ENCODE measurements at places on chromosomes 5 and 9.

DNA sequence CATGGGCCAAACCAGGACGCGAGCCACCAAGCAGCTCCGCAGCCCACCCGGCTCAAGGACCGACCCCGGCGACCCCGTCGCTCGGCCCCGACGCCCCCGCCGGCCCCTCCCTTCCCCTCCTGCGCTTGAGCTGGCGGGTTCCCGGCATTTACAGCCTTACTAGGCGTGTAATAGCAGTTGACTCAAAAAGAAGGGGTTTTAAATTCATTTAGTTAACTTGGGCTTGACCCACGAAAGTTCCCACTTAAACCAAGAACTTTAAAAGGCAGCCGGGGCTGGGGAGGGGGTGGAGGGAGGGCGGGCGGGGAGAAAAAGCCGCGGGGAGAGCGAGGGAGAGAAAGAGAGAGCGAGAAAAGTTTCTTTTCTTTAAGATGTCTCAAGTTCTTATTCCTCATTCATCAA lies 636 bp downstream of the PRDM12 start:
- H3K27me3 ChIP-seq, result peaks cover 59% of the 10 kb centered on the region
- H3K36me3 ChIP-seq, result no peaks in the 10 kb centered on the region
- no peak overlapping the region for H3K27ac ChIP-seq

DNA sequence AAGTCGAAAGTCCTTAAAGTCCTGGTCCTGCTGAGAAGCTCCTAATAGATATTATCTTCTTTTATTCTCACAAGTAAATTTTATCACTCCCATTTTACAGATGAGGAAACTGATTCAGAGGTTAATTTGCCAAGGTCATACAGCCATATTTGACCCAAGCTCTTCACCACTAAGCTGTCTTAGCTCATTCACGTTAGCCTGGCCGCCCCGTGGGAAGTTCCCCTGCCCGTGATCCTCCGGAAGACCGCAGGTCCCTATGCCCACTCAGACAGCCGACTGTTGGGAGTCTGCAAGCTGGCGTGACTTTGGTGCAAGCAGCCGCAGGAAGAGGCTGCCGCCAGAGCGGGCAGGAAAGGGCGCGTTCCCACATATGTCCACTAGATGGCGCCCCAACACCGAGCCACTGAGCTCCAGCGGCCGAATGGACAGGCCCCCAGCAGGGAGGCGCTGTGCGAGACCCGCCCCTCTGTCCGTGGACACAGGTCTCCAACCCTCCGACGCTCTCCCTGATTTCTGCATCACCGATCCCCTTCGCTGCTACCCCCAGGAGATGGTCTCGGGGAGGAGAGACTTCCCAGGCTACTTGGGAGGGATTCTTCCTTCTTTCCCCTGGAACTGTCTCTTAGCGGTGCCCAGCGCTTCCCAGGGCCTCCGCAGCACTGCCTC lies 10.0 kb upstream of the ARAP3 start:
- peak overlapping the region; percentile 68 for H3K4me3 ChIP-seq
- H3K27ac ChIP-seq, result peak overlapping the region; percentile 46
- peaks cover 19% of the 10 kb centered on the region for H3K4me1 ChIP-seq
- DNase-seq, result peak; percentile 90

DNA sequence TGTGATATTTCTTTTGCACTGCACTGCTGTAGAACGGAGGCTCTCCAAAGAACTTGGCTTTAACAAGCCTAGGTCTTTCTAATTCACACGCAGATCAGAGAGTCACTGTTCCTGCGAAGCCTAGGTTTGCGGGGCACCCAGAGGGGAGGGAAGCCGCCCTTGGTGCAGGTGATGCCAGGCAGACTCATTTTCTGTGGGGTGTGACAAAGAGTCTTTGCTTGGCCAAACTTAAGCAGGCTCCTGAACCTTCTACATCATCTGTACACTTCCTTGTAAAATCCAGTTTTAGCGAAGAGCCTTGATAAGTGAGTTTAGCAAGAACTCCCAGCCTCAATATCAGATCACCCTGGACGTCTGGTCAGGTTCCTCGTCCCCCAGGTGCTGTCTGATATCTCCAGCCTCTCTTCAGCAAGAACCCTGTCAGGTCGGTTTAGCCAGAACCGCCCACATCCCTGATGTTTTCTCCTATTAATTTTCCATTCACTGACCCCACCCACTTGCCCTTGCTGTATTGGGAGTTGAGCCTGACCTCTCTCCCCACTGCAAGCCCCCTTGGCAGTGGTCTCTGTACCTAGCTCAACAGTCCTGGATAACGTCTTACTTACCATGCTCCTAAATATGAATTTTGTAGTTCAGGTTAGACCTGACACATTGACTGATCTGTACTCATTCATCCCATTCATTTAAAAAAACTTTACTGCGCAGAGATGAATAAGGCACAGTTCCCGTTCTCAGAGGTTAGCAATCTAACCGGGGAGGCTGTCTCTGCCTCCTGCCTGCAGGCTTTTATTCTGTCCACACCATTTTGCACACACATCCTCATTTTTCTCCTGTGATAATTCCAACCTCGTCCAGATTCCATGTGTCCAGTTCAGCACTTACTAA lies 880 bp upstream of the UBAC1 start:
- peaks cover 28% of the 10 kb centered on the region for H3K4me1 ChIP-seq
- no peak for DNase-seq
- H3K36me3 ChIP-seq, result no peaks in the 10 kb centered on the region
- peak overlapping the region; percentile 74 for H3K4me3 ChIP-seq
- H3K27ac ChIP-seq, result peak overlapping the region; percentile 41
- no peaks in the 10 kb centered on the region for H3K27me3 ChIP-seq

GRCh38 chr5:73815631-73816030 lies 189.6 kb downstream of the ARHGEF28 start:
- DNase-seq, result no peak
- H3K27me3 ChIP-seq, result peaks cover 13% of the 10 kb centered on the region
- H3K4me1 ChIP-seq, result no peaks in the 10 kb centered on the region
- no peak overlapping the region for H3K4me3 ChIP-seq
- no peak overlapping the region for H3K27ac ChIP-seq
- H3K36me3 ChIP-seq, result no peaks in the 10 kb centered on the region

GRCh38 chr5:161566081-161566480 lies 19.6 kb upstream of the GABRB2 start:
- H3K27ac ChIP-seq, result no peak overlapping the region
- no peaks in the 10 kb centered on the region for H3K27me3 ChIP-seq
- H3K4me3 ChIP-seq, result no peak overlapping the region
- H3K36me3 ChIP-seq, result no peaks in the 10 kb centered on the region

DNA sequence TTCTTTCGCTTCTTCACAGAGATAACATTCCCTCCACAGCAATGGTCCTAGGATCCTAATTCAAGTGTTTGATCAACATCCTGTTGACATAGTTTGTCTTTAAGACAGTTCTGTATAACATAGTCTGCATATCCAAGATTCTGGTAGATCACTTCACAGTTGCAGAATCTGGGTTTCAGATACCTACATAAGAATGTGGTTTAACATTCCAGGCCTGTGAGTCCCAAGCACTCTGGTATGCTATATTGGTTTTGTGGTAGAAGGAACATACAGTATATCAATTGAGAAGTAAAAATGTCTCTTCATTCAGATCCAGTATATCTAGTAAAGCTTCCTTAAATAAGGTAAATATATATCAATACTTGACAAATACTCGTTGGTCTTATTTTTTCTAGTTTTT lies 914.2 kb upstream of the CDH6 start:
- no peak for DNase-seq
- no peaks in the 10 kb centered on the region for H3K27me3 ChIP-seq
- no peak overlapping the region for H3K4me3 ChIP-seq
- no peak overlapping the region for H3K27ac ChIP-seq

- H3K36me3 ChIP-seq, result no peaks in the 10 kb centered on the region
- no peak overlapping the region for H3K27ac ChIP-seq
- H3K4me3 ChIP-seq, result no peak overlapping the region
- no peak for DNase-seq
These were observed 123.8 kb downstream of the ASTN2 start for GRCh38 chr9:117290856-117291622.

GRCh38 chr5:135578685-135579341 lies at the start of gene CXCL14:
TSS of gene CXCL14 (minus strand) at chr5:135578991. CDS start at chr5:135578778, 213 bp downstream.
- no peak within 1 kb of the TSS for H3K27ac ChIP-seq
- DNase-seq, result peak; percentile 53
- H3K4me3 ChIP-seq, result no peak within 1 kb of the TSS
- H3K36me3 ChIP-seq, result no peaks in the 10 kb centered on the region
- H3K27me3 ChIP-seq, result peaks cover 55% of the 10 kb centered on the region

DNA sequence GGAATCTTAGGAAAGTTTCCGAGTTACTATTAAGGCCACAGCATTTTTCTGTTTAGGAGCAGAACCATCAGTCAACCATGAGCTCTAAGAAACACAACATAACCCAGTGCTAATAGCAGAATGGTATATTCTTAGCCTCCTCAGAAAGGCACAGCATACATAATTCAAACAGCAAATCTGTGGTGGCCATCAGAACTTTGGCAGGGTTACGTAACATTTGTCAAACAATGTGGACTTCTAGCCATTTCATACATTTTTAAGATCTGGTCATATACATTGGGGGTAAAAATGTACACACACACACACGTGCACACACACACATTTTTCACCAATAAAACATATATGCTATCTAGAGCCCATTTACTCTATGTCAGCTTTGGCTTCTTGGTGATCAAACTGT lies 225.2 kb downstream of the GNA14 start:
- H3K27me3 ChIP-seq, result no peaks in the 10 kb centered on the region
- peaks cover 2% of the 10 kb centered on the region for H3K36me3 ChIP-seq
- no peak overlapping the region for H3K27ac ChIP-seq
- H3K4me1 ChIP-seq, result no peaks in the 10 kb centered on the region
- no peak overlapping the region for H3K4me3 ChIP-seq
- no peak for DNase-seq

GRCh38 chr5:74237571-74238145 lies 402.9 kb downstream of the ENC1 start:
- DNase-seq, result no peak
- no peak overlapping the region for H3K27ac ChIP-seq
- H3K4me3 ChIP-seq, result no peak overlapping the region
- no peaks in the 10 kb centered on the region for H3K36me3 ChIP-seq
- peaks cover 14% of the 10 kb centered on the region for H3K27me3 ChIP-seq
- no peaks in the 10 kb centered on the region for H3K4me1 ChIP-seq

- no peak overlapping the region for H3K27ac ChIP-seq
- no peaks in the 10 kb centered on the region for H3K27me3 ChIP-seq
- no peak overlapping the region for H3K4me3 ChIP-seq
- H3K4me1 ChIP-seq, result no peaks in the 10 kb centered on the region
- no peak for DNase-seq
These were observed 111.1 kb upstream of the FBN2 start for GRCh38 chr5:128649192-128649591.

DNA sequence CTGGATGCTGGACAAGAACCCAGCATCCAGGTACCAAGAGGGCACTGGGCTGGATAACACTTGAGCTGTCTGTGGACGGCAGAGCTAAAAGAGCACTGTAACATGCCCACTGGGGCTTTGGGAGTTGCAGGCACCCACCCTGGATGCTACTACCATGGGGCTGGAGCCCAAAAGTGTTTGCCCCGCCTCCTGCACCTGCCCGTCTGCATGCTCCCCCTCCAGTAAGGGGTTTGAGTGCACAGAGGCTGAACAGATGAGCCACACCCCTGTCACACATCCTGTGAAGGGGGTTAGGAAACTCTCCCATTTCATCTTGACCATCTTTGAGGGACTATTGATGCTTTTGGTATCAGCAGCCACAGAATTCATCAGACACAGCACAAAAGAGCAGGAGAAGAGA lies 69.0 kb downstream of the LIX1 start:
- no peaks in the 10 kb centered on the region for H3K27me3 ChIP-seq
- no peaks in the 10 kb centered on the region for H3K36me3 ChIP-seq
- H3K4me1 ChIP-seq, result no peaks in the 10 kb centered on the region
- H3K27ac ChIP-seq, result no peak overlapping the region
- H3K4me3 ChIP-seq, result no peak overlapping the region
- DNase-seq, result no peak

DNA sequence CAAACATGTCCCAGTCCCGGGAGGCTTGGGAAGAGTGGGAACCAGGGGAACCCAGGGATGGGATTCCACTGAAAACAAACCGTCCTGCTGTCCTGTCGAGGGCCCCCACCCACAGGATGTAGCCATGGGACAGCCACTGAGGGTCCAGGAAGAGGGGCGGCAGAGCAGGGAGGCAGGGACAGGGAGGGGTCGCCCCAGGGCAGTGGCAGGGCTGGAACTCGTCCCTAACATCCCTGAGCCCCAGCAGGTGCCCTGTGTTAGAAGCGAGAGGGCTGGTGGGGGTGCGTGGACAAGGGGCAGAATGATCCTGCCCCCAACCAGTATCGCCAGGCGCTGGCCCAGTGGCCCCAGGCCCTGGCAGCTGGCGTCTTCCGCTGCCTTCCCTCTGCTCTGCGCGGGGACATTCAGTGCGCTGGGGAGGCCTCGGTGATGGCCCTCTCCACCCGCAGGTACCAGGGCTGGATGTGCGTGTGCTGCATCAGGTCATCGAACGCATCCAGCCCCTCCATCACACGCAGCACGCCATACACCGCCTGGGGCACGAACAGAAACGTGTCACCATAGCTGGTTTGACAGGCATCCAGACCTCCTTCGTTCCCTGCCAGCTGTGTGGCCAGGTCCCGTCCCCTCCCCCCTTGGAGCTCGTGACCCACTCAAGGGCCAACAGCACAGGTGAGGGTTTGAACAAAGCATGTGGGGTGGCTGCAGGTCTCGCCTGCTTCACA lies 6.6 kb downstream of the PTGES2 start:
- H3K36me3 ChIP-seq, result peaks cover 9% of the 10 kb centered on the region
- H3K27me3 ChIP-seq, result no peaks in the 10 kb centered on the region
- H3K27ac ChIP-seq, result no peak overlapping the region
- no peak for DNase-seq
- peaks cover 20% of the 10 kb centered on the region for H3K4me1 ChIP-seq
- H3K4me3 ChIP-seq, result no peak overlapping the region

DNA sequence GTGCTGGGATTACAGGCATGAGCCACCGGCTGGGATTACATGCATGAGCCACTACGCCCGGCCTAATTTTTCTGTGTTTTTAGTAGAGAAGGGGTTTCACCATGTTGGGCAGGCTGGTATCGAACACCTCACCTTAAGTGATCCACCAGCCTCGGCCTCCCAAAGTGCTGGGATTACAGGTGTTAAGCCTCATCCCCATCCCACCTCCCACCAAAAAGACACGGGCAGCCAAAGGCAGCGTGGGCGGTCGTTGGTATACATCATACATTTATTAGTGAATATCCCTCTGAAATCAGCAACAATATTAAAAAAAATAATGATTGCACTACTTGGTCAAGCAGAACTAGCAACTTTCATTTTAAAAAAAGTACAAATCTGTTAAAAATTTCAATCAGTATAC lies 10.7 kb downstream of the RNF44 start:
- no peak for DNase-seq
- H3K27ac ChIP-seq, result no peak overlapping the region
- H3K27me3 ChIP-seq, result no peaks in the 10 kb centered on the region
- peaks cover 31% of the 10 kb centered on the region for H3K4me1 ChIP-seq
- no peak overlapping the region for H3K4me3 ChIP-seq

- no peaks in the 10 kb centered on the region for H3K4me1 ChIP-seq
- no peak for DNase-seq
- no peaks in the 10 kb centered on the region for H3K36me3 ChIP-seq
These were observed 58.3 kb downstream of the PRELID2 start for GRCh38 chr5:145776886-145777285.

Data from activated CD8-positive, alpha-beta T cell treated with anti-CD3 and anti-CD28 coated beads for 36 hours (primary cell).